ENCODE measurements at places on chromosomes 7 and 10. TPM values are rescaled to one million over a fixed set of nuclear protein-coding genes. Genes with fewer than 3 reads are reported as not detected.

The SRGN gene
- 715 TPM for total RNA-seq

The COL1A2 gene
- total RNA-seq, result 7,749 TPM

The ZCWPW1 gene
- total RNA-seq, result 0.81 TPM

The HOXA5 gene
- not detected for total RNA-seq

The METTL27 gene
- total RNA-seq, result 4.5 TPM

The CNPY1 gene
- total RNA-seq, result not detected

The CFTR gene
- total RNA-seq, result not detected

The RASA4B gene
- total RNA-seq, result 1.1 TPM

The MAGI2 gene
- 1.3 TPM for total RNA-seq

The TMEM106B gene
- total RNA-seq, result 39.5 TPM

The GRID1 gene
- total RNA-seq, result not detected

The SORBS1 gene
- total RNA-seq, result 5.8 TPM

The CPED1 gene
- total RNA-seq, result 10.5 TPM

The ATG9B gene
- 0.16 TPM for total RNA-seq

The AKR1C4 gene
- not detected for total RNA-seq

The CCDC186 gene
- total RNA-seq, result 6.1 TPM

The PAX4 gene
- not detected for total RNA-seq

The TFR2 gene
- total RNA-seq, result 4.5 TPM

The CHAT gene
- not detected for total RNA-seq

The VIPR2 gene
- total RNA-seq, result not detected
